Stimulated activated CD8-positive, alpha-beta memory T cell treated with anti-CD3 and anti-CD28 coated beads, Interleukin-2, amount 100 ng/mL, for 48 hours (primary cell): ENCODE measurements at places on chromosomes 7 and 10.

GRCh38 chr10:75021379-75022249 is 89.8 kb upstream of the SAMD8 start:
- DNase-seq, result no peak

- DNase-seq, result no peak
These were observed 6.0 kb upstream of the SLC29A3 start for GRCh38 chr10:71312811-71313789.

GRCh38 chr7:131786204-131786603 is 229.8 kb upstream of the PODXL start:
- no peak for DNase-seq

DNA sequence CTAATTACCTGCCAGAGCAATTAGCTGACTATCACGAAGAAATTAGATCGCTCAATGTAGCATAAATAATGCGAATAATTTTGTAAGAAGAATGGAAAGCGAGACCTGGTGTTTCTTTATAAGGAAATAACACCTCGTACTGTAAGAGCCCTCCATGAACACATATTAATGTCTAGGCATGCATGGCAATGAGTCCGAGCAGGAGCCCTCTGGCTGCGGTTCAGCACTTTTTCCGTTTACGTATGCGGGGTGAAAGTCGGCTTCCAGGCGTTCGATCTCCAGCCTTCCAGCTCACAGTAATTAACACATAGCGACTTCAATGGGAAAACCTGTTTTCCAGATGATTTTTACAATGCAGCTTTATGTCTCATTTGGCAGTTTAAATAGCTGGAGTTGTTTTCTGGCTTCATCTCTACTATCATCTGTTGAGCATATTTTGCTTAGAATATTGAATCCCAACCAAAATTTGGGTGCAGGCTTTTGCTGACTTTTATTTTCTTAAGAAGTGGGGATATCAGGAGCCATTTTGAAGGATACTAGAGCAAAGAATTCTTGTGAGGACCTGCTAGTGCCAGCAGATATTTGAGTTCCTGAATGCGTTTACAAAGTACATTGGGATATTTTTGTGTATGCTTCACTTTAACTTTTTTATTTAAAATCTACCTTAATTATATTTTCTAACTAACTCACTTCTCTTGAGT is 7.2 kb upstream of the SP8 start:
- DNase-seq, result no peak

GRCh38 chr7:7324698-7325097 is 142.4 kb downstream of the C1GALT1 start:
- no peak for DNase-seq

- no peak for DNase-seq
These were observed 64.6 kb downstream of the SNX10 start for GRCh38 chr7:26356229-26356628.

DNA sequence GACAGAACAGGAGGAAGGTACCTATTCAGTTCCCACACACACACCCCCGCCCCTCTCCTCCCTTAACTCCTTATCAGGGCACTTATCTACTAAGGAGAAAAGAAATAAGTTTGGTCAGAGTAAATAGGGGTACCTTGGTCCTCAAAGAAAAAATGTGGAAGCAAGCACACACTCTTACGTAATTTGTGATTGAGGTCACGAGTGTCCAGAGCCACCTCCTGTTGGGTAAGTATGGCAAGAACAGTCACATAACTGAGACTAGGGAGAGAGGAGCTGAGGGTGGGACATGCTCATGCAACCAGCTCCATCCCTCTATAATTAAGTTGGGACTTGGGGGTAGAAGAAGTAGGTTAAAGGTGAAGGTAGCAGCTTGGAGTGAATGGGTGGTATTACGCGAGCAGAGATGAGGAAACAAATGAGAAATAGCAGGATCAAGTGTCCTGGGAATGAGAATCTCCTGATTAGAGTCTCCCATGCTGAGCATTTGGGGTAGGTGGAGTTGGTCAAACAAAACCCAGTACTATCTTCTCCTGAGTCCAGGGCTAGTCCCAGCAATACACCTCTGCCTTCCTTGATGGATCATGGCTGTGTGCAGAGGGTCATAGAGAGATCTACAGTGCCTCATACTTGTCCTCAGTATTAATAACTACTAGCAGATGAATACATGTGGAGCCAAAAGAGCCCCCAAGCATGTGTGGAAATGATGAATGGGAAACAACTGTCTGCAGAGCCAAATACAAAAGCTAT is 77.1 kb downstream of the GSAP start:
- no peak for DNase-seq

- no peak for DNase-seq
These were observed 1.7 kb downstream of the ABCC2 start for GRCh38 chr10:99784016-99784726.

- no peak for DNase-seq
These were observed 3.7 kb downstream of the SAMD8 start for GRCh38 chr10:75115137-75115536.

DNA sequence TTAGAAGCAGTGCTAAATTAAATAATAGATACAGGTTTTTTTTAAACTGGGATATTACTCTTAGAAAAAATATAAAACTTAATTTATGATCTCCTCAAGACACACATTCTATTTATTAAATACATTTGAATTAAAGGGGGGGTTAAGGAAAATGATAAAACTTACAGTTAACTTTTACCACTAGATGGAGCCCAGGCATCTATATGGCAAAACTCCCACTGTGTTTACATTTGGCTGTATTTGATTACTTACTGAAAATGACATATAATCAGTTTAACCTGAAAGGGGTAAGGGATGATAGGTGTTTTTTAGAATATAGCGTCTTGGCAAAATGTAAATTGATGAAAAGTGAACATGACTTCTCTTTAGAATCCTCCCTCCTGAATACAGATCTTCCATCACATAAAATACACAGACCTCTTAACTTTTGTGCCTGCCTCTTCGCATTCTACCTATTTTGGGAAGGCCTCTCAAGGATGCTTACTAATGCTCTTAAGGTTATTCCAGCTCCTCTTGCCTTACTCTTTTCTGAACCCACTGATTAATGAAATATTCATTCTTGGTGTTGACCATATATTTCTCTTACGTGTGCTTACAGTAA is 235.7 kb downstream of the AGMO start:
- DNase-seq, result no peak

GRCh38 chr7:30656006-30656957 is 26.0 kb downstream of the CRHR2 start:
- DNase-seq, result no peak

DNA sequence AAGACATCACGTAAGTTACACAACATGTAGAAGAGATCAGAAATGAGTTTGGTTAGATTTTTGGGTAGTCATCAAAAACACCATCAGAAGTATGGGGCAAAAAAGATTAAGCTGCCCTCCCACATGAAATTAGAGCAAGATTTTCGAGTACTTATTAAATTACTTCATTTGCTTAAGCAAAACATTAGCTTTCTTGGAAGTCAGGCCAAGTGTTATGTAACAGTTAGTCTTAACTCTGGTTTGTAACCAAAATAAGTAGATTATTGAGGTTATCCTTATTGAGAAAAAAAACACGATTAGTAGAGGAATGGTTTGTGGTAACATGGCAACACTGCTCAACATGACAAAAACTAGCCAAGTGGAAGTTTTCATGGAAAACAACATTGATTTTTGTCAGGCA is 37.9 kb downstream of the HBP1 start:
- DNase-seq, result no peak

GRCh38 chr10:132835848-132836233 is 49.9 kb upstream of the NKX6-2 start:
- DNase-seq, result no peak
